ENCODE measurements at places on chromosomes 16 and 17.

GRCh38 chr16:23491490-23492391, 18.6 kb downstream of the GGA2 start:
- H3K4me1 ChIP-seq, result peaks cover 1% of the 10 kb centered on the region
- no peak overlapping the region for H3K27ac ChIP-seq
- peaks cover 82% of the 10 kb centered on the region for H3K36me3 ChIP-seq
- no peak overlapping the region for H3K4me3 ChIP-seq
- no peak for DNase-seq

- H3K27me3 ChIP-seq, result no peaks in the 10 kb centered on the region
- H3K27ac ChIP-seq, result no peak overlapping the region
- H3K36me3 ChIP-seq, result peaks cover 47% of the 10 kb centered on the region
- DNase-seq, result peak; percentile 75
- H3K4me1 ChIP-seq, result peaks cover 9% of the 10 kb centered on the region
- H3K4me3 ChIP-seq, result no peak overlapping the region
These were observed 24.4 kb downstream of the SREBF1 start for GRCh38 chr17:17812211-17813054.

DNA sequence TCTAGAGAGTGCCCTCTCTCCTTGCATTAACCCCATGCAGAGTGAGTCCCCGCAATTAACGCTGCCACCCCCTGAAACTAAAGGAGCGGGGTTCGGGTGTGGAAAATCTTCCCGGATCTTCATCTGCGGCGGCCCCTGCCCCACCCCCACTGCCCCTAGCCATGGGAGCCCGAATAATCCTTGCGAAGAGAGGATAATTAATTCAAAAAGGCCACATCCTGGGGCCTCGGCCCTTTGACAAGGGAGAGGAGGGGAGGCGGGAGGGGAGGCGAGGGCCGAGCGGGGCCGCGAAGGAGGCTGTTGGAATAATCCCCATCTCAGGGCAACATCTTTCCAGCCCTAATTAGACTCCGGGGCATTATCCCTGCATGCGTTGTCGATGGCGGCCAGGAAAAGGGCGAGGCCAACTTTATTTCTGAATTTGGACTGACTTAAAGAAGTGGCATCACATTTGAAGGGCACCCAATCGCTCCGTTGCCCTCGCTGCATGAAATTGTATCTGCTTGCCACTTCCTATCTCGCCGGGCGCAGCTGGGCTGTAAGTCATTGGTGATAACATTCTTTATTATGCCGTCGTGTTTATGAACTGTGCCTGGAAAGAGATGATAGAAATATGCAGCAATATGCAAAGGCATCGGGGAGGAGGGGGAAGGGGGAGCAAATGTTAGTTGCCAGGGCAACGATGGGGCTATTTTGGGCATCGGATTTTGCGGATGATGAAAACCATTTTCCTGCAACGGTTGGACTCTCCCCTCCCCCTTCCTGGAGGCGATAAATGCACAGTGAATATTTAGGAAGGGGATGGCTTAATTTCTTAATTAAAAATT, 387.1 kb upstream of the TNRC6C start:
- no peak for DNase-seq
- no peak overlapping the region for H3K27ac ChIP-seq
- H3K27me3 ChIP-seq, result peaks cover 11% of the 10 kb centered on the region
- peaks cover 16% of the 10 kb centered on the region for H3K4me1 ChIP-seq
- H3K36me3 ChIP-seq, result no peaks in the 10 kb centered on the region
- peak overlapping the region; percentile 24 for H3K4me3 ChIP-seq

GRCh38 chr17:47967607-47968252, 3.2 kb upstream of the CDK5RAP3 start:
- no peak overlapping the region for H3K4me3 ChIP-seq
- H3K4me1 ChIP-seq, result peaks cover 26% of the 10 kb centered on the region
- H3K27ac ChIP-seq, result no peak overlapping the region
- no peaks in the 10 kb centered on the region for H3K27me3 ChIP-seq
- DNase-seq, result no peak

DNA sequence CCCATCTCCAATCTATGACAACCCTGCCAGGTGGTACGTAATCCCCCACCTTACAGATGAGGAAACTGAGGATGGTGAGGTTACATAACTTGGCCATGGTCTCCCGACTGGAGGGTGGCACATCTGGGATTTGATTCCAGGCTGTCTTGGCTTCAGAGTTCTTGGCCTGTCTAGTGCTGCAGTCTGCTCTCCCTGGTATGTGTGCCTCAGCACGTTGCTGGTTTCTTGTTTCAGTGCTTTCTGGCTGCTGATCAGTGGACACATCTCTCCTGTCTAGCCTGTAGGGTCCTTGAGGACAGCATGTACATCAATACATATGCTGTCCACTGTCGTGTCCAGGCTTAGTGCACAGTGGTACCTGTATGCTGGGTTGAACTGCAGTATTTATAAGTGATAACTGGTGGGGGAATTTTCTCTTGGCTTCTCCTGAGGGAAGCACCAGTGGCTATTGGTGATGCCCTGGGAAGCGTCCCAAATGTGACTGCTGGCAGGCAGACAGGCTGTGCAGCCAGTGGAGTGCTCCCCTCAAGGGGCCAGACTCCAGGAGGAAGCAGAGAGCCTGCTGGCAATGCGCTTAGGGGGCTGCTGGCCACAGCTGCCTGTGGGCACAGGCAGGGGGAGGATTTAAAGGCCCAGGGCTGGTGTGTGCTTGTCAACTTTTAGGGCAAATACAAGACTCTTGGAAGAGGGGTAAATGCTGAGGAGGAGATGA, 14.4 kb downstream of the CTRL start:
- no peaks in the 10 kb centered on the region for H3K27me3 ChIP-seq
- peaks cover 11% of the 10 kb centered on the region for H3K4me1 ChIP-seq
- no peak overlapping the region for H3K27ac ChIP-seq
- peaks cover 44% of the 10 kb centered on the region for H3K36me3 ChIP-seq
- H3K4me3 ChIP-seq, result no peak overlapping the region

DNA sequence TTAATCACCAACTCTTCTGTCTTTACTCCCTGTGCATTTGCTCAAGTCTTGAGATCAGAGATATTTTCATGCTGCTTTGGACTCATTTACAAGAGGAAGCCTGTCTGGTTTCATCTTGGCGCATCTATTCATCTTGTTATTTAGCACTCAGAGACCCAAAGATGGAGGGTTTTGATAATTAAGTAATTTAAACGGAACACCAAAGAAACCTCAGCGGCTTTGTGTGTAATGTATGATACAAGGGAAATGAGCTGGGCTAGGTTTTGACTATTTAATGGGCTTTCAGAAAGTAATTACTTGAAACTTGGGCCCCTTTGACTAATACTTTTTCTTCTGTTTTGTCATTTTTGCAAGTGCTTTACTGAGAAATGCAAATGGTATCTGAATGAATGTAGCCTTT, 66.2 kb upstream of the CACNG3 start:
- DNase-seq, result peak; percentile 6
- H3K4me3 ChIP-seq, result no peak overlapping the region
- no peak overlapping the region for H3K27ac ChIP-seq
- H3K27me3 ChIP-seq, result no peaks in the 10 kb centered on the region

- no peaks in the 10 kb centered on the region for H3K27me3 ChIP-seq
- DNase-seq, result no peak
- H3K4me3 ChIP-seq, result no peak overlapping the region
These were observed 182.6 kb downstream of the LGALS9B start for GRCh38 chr17:20284570-20285295.

DNA sequence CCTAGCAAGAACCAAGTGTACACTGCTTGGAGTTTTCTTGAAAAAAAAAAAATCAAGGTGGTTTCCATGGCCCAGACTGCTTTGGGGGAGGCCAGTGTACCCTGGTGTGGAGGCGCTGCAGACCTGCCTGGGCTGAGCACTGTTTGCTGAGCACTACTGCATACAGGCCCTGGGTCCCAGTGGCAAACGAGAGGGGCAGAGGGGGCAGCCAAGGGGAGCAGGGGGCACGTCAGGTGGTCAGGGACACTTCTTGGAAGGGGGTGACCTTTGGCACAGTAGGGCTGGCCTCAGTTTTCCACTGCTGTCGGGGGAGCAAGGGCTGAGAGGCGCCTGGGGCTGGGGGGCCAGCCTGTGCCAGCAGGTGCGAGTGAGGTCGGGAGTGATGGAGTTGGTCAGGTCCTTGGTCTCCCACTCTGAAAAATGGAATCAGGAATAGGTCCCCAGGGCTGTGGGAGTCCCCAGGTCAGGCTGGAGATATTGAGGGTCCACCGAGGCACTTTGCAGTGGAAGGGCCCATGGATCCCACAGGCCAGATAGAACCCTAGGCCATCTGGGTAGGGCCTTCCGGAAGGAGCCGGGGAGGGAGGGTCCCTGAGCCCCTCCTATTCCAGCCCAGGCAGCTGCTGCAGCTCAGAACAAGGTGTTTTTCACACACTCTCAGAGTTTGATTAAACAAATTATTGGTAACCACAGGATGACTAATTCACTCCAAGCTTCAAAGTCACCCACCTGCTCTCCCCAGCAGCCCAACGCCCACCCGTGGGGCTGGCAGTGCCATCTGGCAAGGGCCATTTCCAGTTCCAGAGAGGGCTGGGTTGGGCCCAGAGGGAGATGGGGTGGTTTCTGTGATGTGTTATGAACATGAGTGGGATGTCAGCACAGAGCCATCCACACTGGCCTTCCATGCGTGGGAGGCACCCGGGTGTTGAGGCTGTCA, 3.5 kb downstream of the ZFPM1 start:
- H3K27me3 ChIP-seq, result no peaks in the 10 kb centered on the region
- H3K4me3 ChIP-seq, result peak overlapping the region; percentile 69
- H3K4me1 ChIP-seq, result peaks cover 74% of the 10 kb centered on the region
- peak overlapping the region; percentile 60 for H3K27ac ChIP-seq
- peak; percentile 42 for DNase-seq
- H3K36me3 ChIP-seq, result no peaks in the 10 kb centered on the region

DNA sequence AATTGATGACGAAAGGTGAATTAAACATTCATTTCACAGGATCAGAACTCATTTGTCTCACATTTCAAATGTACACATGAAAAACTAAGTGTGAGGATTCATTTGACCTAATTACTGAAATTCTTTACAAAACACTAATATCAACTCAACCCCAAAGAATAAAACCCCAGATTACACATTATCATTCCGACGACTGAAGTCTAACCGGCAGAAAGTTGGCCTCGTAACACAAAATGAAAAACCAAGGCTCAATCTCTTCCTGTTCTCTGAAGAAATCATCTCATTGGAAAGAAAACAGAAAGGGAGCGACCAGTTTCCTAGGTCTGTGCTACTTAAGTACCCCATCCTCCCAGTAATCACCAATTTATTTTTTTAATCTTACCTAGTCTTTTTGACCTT, 1.8 kb downstream of the JPT1 start:
- no peak overlapping the region for H3K27ac ChIP-seq
- H3K27me3 ChIP-seq, result no peaks in the 10 kb centered on the region
- H3K4me3 ChIP-seq, result peak overlapping the region; percentile 96
- peaks cover 32% of the 10 kb centered on the region for H3K4me1 ChIP-seq
- no peak for DNase-seq
- H3K36me3 ChIP-seq, result peaks cover 7% of the 10 kb centered on the region

DNA sequence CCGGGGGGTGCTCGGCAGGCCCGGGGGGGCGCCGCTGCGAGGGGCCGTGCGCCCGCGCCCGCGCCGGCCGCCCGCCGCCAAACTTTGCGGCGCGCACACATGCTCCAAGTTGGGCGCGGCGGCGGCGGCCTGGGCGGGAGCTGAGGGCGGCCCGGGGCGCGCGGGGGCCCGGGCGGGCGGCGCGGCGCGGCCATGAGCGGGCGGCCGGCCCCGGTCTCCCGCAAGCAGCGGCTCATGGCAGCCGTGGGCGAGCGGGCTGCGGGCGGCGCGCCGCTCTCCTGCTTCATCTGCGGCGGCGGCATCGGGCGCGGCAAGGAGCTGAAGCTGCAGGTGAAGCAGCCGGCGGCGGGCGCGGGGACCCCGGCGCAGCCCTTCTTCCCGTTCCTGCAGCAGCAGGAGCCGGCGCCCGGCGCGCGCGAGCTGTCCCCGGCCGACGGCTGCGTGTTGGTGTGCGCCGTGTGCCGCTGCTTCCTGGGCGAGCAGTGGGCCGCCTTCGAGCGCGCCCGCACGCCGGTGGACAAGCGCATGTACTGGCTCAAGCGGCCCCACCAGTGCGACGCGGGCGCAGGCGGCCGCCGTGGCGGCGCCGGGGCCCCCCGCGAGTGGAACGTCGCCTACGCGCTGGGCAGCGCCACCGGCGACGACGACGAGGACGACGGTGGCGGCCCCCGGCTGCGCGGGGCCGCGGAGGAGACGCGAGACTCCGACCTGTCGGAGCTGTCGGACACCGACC, 57.2 kb upstream of the CIBAR2 start:
- no peak for DNase-seq
- no peak overlapping the region for H3K27ac ChIP-seq
- H3K36me3 ChIP-seq, result no peaks in the 10 kb centered on the region
- H3K27me3 ChIP-seq, result peaks cover 45% of the 10 kb centered on the region
- no peak overlapping the region for H3K4me3 ChIP-seq

DNA sequence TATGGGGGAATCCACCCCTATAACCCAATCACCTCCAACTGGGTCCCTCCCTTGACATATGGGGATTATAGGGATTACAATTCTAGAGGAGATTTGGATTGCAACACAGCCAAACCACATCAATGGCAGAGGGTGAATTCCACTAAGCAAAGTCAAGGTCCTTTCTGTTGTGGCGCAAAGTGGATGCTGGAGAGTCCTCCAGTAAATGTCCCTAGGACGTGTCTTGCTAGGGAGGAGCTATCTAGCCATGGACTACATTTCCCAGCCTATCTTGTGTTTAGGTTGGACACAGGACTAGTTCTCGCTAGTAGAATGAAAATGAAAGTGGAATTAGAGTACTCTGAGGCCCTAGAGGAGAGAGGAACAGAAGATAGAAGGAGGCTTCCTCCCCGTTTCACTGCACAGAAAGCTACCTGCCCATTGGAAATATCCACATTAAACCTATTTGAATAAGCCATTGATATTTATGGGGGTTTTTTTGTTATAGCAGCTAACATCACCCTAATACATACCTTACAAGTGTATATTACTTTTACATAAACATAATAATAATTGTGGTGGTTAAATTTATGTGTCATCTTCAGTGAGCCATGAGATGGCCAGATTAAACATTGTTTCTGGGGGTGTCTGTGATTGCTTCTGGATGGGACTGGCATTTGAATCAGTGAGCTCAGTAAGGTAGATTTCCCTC, 56.7 kb upstream of the ERCC4 start:
- H3K4me1 ChIP-seq, result no peaks in the 10 kb centered on the region
- no peak overlapping the region for H3K4me3 ChIP-seq
- no peaks in the 10 kb centered on the region for H3K36me3 ChIP-seq
- DNase-seq, result no peak
- no peak overlapping the region for H3K27ac ChIP-seq
- peaks cover 2% of the 10 kb centered on the region for H3K27me3 ChIP-seq

DNA sequence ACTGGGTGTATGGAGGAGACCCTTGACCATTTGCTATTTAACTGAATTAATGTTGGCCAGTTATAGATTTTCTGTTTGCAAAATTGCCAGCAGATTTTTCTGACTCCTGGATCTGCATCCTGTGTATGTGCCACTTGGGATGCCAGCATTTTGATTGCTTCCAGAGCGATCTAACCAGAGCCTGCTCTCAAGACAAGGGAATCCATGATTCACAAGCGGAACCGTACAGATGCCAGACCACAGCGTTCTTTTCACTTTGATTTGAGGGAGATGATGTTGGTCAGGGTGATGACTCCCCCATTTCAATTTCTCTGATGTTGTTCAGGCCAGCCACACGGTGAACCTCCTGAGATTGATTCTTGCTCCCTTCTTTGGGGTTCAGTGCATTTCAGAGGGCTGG, 228.7 kb downstream of the CDH13 start:
- no peak overlapping the region for H3K27ac ChIP-seq
- H3K4me3 ChIP-seq, result no peak overlapping the region
- H3K4me1 ChIP-seq, result no peaks in the 10 kb centered on the region
- DNase-seq, result no peak
- no peaks in the 10 kb centered on the region for H3K27me3 ChIP-seq

GRCh38 chr17:61458000-61458399, 5.8 kb downstream of the TBX4 start:
- peaks cover 38% of the 10 kb centered on the region for H3K4me1 ChIP-seq
- no peak overlapping the region for H3K4me3 ChIP-seq
- H3K36me3 ChIP-seq, result no peaks in the 10 kb centered on the region
- no peak for DNase-seq
- no peak overlapping the region for H3K27ac ChIP-seq
